ENCODE measurements at places on chromosomes 7 and 10.

- no peak for DNase-seq
Measured at GRCh38 chr7:868189-868486, 8.2 kb upstream of the GET4 start.

GRCh38 chr7:20140291-20141001, 76.7 kb downstream of the MACC1 start:
- DNase-seq, result no peak

DNA sequence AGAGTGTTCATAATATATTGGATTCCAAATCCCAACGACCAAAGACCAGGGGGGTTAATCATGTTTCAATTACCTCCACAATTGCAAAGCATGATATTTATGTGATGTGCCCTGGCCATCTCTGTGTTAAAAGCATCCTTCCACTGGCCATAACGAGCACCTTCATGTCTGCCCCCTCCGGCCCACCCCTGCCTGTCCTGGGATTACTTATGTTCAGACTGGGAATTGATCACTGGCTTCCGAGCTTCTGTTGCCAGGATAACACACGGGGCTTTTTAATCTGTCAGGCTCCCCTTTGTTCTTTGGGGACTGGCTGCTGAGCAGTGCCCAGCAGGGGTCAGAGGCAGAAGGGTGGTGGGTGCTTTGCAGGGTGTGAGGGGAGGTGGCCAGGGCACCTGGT, 13.7 kb upstream of the CHST15 start:
- no peak for DNase-seq

DNA sequence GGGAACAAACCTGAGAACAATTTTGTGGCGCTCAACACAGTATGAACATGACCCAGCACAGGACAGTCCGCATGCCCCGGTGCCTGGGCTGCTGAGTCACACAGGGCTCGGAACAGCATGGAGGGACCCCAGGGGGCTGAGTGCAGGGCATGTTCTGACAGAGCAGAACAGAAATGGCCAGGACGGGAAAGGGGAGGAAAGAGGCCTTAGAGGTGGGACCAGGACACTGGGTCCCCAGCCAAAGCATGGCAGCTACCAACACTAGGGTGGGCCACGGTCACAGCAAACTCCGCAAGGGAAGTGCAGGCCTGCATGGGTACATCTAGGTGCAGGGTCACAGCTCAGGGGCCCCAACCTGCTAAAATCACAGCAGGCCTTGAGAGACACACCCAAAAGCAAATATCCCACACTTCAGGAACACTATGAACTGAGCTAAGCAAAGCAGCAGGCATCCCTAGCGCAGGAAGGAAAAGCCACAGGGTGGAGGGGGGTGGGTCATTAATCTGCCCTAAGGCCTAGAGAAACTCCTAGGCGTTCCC, 5.6 kb downstream of the IMPDH1 start:
- no peak for DNase-seq

GRCh38 chr7:140888087-140888486, 36.6 kb downstream of the BRAF start:
- no peak for DNase-seq

- DNase-seq, result no peak
Measured at GRCh38 chr7:96131525-96131924, 190.4 kb downstream of the SLC25A13 start.

GRCh38 chr10:133186416-133187090, 26.5 kb downstream of the KNDC1 start:
- DNase-seq, result no peak

GRCh38 chr10:69359594-69359993, 57.1 kb downstream of the TACR2 start:
- no peak for DNase-seq

GRCh38 chr10:130931256-130931655, 380.3 kb downstream of the TCERG1L start:
- no peak for DNase-seq

DNA sequence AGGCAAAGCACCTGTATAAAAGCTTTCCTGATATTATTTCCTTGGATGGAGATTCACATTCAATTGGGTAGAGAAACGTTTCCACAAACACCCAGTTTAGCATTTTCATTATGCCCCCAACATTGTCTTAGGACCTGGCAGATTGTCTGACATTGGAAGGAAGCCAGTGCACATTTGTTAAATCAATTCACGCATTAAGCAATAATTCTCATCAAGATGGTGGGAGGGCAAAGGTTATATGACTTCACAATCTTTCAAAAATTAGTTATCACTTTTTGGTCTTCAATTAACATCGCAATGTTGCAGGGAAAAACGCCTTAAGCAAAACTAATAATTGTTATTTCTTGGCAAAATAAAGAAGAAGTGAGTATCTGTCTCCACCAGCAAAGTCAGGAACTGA, 16.4 kb downstream of the OPALIN start:
- no peak for DNase-seq

DNA sequence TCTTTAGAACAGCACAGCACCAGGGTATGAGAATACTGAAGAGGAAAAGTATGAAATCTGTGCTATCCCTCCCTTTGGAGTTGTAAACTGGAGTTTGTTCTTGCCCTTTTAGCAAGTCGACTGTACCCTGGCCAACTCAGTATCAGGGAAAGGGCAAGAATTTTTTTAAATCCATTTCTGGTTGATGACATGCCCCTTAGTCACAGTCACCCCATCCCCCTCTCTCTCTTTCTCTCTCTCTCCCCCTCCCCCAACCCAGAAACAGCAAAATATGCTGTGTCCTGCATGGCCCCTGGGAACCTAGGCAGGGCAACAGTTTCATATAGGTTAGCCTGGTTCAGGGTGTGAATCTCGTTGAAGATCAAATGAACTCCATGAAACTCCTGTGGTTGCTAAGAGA, 177.7 kb upstream of the ADO start:
- no peak for DNase-seq

- DNase-seq, result no peak
Measured at GRCh38 chr7:67022511-67022910, 25.9 kb downstream of the TYW1 start.

DNA sequence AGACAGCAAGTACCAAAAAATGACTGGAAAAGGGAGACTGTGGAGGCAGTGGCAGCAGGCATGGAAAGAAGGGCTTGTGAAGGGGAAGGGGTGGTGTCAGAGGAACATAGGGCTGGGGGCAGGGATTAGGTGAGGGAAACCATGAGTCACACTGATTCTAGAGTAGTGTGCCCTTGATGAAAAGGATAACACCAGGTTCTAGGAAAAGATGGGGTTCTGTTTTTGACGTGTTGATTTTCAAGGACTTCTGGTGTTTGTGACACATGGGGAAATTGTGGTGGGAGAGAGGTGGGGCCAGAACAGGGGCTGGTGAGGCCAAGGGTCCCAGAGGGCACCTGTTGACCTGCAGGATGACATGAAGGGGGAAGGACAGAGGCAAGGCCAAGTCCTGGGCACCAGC, 57.1 kb downstream of the FIGNL1 start:
- DNase-seq, result no peak

GRCh38 chr7:56026538-56026937, 24.7 kb downstream of the PSPH start:
- no peak for DNase-seq

- no peak for DNase-seq
Measured at GRCh38 chr7:75669579-75669978, 69.2 kb downstream of the HIP1 start.

DNA sequence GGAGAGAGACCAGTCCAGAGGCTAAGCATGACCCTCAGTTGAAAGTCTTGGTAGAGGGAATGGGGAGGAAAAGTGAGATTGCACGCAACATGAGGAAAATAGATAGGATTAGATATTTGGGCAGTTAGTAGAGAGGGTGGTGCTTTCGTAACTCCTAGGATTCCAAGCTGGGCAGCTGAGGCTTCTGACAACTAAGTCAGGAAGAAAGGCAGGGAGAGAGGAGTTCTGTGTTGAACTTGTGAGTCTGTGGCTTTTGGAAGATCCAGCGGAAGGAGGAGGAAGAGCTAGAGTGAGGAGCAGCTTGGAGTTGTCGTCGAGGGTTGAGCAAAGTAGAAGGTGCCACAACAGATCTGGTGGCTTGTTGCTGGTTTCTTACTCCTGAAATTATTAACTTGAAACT, 21.8 kb downstream of the CUL1 start:
- no peak for DNase-seq

GRCh38 chr10:48550977-48551376, 53.9 kb downstream of the ARHGAP22 start:
- no peak for DNase-seq

- DNase-seq, result no peak
Measured at GRCh38 chr7:43905956-43906330, 453 bp downstream of the URGCP start.

DNA sequence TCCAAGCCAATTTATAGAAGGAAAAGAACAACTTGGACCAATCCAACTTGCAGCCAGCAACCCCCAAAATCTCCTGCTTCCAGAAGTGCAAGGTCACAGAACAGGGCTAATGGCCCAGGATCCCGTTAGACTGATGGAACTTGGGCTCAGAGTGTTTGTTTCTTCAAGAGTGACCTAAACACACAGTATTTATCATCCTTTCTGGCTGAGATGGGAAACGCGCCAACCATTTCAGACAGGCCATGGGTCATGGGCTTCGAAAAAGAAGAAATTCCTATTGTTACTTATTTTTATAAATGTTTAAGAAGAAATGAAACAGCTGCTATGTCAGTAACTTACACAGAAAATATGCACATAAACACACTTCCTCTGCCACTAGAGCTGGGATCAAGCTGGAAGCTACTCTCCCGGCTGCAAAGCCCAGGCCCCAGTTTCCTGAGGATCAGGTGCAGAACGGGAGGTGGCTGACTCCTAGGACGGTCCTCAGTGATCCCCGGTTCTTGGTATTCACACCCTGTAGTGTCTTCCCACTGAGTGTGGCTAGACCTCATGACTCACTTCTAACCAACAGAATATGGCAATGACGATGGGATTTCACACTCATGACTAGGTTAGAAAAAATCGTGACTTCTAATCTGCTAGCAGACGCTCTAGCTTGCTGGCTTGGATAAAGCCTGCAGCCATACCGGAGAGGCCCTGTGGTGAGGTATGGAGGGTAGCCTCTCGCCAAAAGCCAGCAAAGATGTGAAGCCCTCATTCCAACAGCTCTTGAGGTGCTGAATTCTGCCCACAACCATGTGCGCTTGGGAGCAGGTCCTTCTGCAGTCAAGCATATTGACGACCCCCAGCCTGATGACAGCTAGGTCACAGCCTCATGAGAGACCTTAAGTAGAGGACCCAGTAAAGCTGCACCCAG, 60.2 kb downstream of the CHST15 start:
- no peak for DNase-seq

DNA sequence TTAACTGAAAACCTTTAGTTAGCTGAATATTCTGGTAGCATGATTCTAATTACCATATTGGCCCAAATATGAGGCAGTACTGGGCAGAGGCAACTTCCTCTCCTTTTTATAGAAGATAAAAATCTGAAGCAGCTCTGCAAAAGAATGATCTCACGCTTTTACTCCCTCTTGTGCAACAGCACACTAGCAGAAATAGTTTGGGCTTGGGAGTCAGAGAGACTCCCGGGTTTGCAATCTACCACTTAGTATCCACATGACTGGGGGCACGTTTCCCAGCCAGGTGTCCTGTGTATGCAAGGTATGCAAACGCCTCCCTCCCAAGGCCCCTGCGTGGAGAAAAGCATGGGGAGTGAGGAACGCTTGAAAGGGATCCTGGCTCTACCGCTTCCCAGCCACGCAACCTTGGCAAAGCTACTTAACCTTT, 47.2 kb upstream of the RHEB start:
- no peak for DNase-seq

DNA sequence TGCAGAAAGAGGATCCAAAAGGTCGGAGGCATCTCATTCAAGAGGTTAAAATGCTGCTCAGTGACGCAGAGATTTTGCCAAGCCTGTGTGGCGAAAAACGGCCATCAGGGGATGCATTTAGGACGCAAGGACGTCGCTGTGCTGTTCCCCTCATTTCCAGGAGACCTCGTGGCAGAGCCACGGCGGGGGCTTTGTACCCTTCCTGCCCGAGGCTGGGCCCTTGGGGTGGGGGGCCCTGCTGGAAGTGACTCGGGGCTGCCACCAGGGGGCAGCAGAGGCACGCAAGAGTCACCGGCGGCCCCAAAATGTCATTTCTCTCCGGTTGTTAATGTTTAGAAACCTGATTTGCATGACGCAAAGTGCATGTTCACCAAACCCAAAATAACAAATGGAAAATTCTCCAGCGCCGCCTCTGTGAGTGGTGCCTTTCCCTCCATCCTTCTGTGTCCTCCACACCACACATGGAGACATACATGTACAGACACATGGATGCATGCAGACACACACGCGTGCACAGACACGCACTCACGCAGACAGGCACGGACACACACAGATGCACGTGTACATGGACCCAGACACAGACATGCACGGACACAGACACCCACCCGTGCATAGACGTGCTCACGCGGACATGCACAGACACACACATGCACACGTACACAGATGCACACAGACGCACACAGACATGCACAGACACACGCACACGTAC, 51.0 kb upstream of the NKX6-2 start:
- DNase-seq, result peak; percentile 3

- no peak for DNase-seq
Measured at GRCh38 chr10:24254180-24254579, 45.2 kb downstream of the KIAA1217 start.

GRCh38 chr7:36132012-36132411, 21.0 kb upstream of the EEPD1 start:
- DNase-seq, result no peak

- DNase-seq, result no peak
Measured at GRCh38 chr7:48708635-48709034, 215.7 kb upstream of the CDC14C start.

- no peak for DNase-seq
Measured at GRCh38 chr10:32954080-32954479, 4.0 kb downstream of the ITGB1 start.

- DNase-seq, result no peak
Measured at GRCh38 chr7:104914421-104914820, 99.6 kb upstream of the KMT2E start.

DNA sequence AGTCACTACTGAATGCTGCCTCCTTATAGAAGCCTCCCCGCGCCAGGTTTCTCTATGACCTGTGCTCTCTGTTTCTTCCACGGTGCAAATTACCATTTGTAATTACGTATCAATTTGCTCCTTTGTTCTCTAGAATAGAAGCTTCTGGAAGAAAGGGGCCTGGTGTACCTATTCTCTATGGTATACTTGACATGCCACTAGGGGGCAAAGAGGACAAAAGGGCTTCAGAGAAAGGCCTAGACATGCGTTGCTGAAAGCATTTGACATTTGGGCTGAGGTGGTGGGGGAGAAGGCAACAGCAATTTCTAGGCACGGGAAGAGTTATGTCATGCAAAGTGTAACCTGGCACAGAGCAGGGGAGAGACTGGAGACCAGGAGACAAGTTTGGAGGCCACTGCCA, 148.7 kb downstream of the WDR11 start:
- DNase-seq, result no peak

- DNase-seq, result no peak
Measured at GRCh38 chr7:1704811-1705738, 35.0 kb downstream of the ELFN1 start.

GRCh38 chr7:14389595-14389994, 400.1 kb upstream of the ETV1 start:
- DNase-seq, result no peak
